ENCODE measurements at places on chromosomes 12 and 14.

GRCh38 chr14:61386173-61386772, 64.9 kb downstream of the PRKCH start:
- no peak for DNase-seq

- no peak for DNase-seq
These were observed 62.2 kb upstream of the PCED1B start for GRCh38 chr12:47017041-47017713.

DNA sequence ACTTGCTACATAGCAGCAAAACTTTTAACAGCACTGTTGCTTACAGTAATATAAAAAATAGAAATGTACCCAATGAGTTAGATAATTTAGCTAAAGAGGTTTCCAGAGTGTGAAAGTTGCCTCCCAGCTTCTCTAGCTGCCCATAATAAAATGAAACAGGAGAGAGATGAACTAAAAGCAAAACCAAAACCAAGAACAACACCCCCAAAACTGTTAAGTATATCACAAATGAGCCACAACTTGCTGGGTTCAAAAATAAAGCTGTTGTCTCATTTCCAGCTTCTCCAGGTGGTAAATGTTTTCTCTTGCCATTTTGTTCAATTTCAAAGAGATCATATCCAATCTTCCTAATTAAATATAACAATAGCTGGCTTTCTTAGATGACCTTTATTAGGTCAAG, 614.0 kb downstream of the ETNK1 start:
- DNase-seq: no peak

DNA sequence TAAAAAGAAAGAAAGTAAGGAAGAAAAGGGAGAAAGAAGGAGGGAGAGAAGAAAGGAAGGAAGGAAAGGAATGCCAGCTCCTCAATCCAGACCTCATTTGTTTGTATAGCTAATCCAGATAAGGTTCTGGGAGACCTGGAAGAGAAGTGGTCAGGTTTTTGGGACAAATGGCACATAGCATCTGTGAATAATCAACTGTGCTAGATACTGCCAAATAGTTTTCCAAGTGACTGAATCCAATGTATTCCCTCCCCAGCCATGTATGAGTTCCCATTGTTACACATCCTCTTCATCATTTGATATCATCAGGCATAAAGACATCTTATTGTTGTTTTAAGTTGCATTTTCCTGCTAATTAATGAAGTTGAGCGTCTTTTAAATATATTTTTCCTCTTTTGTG, 18.6 kb upstream of the PTGR2 start:
- no peak for DNase-seq

- DNase-seq: no peak
These were observed 297.4 kb upstream of the RTL1 start for GRCh38 chr14:101200650-101201516.

- DNase-seq: no peak
These were observed 3.7 kb downstream of the CLEC14A start for GRCh38 chr14:38252066-38252710.

- DNase-seq: no peak
These were observed 94.7 kb downstream of the SLC2A13 start for GRCh38 chr12:40010899-40011774.

DNA sequence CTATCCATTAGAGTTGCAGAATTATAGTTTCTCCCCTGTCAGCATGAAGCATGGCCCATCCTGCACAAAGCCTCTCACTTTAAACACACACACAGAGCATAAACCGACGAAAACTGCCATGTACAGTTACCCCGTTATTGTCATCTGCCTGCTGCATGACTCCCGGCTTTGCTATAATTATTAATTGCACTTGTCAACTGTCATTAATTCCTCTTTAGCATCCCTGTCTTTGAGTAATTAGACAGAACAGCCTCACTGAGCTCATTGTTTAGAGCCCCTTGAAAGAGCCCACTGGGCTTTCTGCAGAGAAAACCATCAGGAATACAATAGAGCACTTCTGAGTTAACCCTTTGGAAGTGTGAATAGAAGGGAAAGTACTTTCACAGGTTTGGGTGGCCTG, 307.2 kb upstream of the SOX5 start:
- DNase-seq: no peak

GRCh38 chr12:107459641-107460040, 226.0 kb upstream of the PWP1 start:
- DNase-seq: no peak

GRCh38 chr14:102969060-102969791, 46.8 kb downstream of the AMN start:
- no peak for DNase-seq

DNA sequence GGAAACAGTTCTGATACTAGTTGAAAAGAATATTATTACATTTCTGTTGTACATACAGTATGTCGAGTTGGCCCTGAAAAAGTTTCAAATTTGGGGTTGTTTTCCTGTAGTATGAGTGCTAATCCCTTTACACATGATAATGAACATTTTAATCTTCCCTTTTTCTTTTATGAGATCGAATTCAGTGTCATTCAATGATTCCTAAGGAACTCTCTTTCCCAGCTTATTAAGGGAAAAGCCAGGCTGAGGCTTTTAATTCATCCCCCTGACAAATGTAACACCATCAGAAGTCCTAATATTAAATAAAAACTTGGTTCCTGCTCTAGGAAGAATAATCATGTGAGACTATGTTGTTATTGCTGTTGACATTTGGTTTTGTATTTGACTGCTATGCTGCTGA, 42.9 kb upstream of the USP44 start:
- DNase-seq: no peak

DNA sequence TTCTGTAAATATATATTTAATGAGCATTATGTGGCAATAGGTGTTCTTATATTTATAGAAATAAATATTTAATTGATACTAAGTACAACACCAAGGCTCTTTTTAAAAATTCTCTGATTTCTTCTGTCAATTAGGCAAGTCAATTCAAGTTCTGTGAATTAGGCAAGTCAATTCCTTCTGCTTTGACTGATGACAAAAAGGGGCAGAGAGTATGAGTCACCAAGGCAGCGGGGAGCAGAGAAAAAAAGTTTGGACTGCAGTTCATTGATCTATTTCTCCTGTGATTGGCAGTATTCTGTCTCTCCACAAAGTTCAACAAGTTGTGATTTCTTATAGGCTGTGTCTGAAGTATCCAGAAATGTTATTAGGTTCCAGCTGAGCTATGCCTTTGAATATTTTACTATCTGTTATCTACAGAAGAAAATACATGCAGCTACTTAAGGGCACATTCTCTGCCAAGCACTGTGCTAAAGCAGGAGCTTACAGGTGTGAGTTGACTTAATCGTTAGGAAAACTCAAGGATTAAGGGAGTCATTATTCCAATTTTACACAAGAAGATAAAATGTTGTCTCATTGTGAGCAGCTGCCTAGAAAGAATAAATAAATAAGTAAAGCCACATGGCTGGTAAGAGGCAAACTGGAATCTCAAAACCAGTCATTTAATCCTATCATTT, 206.4 kb upstream of the ALG10B start:
- DNase-seq: no peak

GRCh38 chr14:21087294-21088091, 11.0 kb downstream of the ZNF219 start:
- DNase-seq: no peak

DNA sequence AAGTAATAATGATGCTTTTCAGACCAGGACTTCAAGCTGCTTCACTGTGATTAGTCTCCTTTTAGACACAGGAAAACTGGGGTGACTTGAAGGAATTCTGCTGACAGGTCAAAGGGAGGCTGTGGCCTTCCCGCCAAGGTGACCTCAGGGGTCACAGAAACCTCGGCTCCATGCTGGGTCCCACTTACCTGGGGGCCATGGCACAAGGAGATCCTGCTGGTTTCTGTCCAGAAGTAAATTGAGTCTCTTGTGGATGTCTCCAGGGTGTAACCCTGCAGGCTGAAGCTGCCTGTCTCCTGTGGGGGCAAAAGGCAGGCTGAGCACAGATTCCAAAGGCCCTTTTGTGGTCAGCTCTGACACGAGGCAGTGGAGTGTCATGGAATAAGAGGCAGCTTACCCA, 138.7 kb upstream of the MED13L start:
- DNase-seq: no peak

GRCh38 chr12:75881920-75882319, 149.7 kb downstream of the PHLDA1 start:
- no peak for DNase-seq

DNA sequence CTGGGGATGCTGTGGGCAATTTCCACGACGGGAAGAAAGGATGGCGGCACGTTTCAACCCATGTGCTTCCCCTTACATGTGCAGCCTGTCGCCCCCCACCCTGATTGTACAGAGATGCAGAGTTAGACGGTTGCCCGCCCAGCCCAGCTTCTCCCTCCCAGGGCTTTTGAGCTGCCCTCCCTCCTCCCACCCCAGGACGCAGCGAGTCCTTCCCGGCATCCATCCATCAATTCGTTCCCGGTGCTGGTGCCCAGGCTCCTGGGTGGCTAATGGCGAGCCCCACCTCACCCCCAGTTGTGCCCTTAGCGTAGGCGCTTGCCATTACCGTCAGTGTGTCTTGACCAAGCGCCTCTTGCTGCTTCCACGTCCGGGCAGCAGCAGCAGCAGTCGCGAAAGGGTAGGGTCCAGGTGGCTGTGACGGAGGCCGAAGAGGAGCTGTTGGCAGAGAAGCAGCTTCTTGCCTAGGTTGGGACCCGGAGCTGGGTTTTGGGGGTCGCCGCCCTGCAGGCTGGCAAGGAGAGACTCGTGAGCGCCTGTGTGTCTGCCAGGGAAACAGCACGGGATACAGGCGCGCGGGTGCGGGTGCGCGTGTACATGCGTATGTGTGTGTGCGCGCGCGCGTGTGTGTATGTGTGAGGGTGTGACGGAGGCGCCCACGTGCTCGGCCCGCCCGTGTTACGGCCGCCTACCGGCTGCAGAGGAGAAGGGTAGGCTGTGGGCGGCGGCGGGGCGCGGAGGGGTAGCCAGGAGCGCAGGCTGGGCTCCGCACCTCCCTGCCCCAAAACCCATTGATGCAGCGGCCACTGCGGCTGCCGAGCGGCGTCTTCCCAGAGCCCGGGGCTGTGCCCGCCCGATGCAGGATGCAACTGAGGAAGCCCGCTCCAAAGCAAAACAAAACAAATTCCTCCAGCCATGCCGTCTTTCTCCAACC, at the start of gene SLC6A15:
TSS of gene SLC6A15 (minus strand) at position 602 of the 931 bp plus-strand sequence. CDS start 20,679 bp downstream, outside the sequence.
- DNase-seq: no peak

DNA sequence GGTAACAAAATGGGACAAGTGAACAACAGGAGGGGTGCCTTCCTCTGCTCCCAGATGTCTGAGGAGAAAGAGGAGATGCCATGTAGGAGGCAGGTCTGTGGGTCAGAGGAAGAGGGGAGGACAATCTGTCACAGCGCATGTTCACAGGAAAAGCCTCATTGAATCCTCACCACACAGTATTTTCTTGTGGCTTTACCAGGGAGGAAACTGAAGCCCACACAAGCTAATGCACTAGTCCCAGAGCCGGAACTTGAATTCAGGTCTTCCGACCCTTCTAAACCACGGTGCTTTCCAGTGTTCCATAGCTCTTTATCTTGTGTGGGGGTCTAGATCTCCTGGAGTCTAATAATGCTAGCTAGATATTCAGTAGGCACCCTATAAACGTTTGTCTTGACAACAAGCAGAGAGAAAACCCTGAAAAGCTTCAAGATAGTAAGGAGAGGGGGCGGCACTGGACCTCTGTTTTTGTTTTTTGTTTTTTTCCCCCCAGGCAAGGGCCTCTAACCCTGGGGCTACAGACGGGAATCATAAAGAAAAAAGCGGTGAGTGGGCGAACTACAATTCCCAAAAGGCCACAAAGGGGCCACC, 371 bp upstream of the SHMT2 start:
- no peak for DNase-seq

DNA sequence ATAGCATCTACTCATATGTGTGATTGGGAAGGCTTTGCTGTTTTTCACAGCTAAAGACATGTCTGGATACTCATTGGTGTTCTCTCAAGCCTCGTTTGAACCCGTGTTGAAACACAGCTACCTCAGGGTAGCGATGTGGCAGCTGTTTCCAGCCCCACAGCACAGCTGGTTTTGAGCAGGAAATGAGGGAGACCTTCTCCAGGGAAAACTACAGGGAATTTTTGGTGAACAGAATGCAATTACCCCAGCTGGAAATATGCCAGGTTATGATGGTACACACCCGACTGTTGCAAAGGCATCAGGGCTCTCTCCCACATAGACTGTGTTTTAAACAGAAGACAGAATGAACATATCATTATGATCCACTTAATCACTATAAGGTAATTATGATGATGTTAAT, 828.9 kb downstream of the VRK1 start:
- DNase-seq: no peak

DNA sequence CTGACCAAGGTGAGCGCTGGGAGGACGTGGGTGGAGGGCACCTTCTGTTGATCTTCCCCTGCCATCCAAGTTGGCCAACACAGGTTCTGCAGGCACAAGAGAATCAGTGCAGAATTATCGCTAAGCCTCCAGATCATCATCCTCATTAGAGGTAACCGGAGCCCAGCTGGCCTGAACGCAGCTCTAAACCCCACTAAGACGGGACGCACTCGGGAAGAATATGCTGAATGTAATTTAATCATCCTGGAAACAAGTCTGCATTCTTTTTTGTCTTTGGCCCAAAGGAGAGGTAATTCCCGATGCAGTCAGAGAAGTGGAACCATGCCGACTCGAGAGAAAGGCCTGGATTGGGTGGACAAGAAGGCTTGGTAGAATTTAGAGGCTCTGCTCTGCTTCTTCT, 111.0 kb upstream of the GSC start:
- no peak for DNase-seq

DNA sequence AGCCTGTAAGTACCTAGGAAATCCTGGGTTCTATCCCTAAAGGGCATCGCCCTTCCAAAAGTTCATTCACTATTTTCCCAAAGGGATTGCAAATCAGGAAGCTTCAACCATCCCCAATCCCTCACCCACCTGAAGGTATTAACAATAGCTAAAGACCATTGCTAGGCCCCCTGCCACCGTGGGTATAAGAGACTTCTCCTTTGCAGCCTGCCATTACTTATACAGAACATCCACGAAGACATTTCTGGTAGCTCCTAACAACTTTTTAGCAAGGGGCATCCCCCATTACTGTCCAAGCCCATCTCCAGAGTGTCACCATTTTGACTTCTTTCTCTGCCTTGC, 384 bp upstream of the SMUG1 start:
- no peak for DNase-seq

DNA sequence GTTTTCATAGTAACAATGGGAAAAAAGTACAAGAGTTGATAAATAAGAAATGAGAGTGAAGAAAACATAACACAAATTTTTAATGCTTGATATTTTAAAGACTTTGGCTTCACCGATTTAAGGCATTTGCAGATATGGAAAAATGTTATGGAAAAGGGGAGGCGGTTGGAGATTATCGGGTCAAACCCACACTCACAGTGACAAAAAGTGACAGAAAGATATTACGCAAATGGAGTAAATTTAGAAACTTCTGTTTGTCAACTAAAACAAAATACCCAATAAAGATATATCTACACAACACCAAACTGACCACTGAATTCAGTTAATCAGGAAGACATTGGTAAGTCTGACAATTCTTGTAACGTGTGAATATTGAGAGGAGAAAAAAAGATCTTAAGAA, 2.5 kb downstream of the PPP1R12A start:
- DNase-seq: no peak

GRCh38 chr14:26187996-26188620, 409.7 kb downstream of the NOVA1 start:
- no peak for DNase-seq

DNA sequence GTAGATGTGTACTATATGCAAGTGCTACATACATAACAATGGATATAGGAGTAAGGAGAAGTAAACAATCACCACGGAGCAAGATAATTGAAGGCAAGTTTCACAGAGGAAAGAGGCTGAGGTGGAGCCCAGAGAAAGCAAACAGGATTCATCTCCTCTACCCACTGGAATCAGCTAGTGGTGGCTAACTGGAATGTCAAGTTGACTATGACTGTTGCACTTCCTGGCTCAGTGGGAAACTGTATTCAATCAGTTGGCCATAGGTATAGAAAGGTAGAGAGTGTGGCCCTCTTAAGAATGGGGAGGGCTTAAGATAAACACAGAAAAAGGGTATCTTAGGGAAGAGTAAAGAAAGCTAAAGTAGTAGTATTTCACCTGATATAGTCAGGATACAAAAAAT, 62.4 kb downstream of the MAP4K5 start:
- DNase-seq: no peak

All from activated T-helper 1 cell treated with anti-CD3 and anti-CD28 coated beads, Interleukin-2, amount 50 U/mL, for 16 hours (primary cell).